GM13976 (cell line): ENCODE measurements at places on chromosomes 13 and 19.

DNA sequence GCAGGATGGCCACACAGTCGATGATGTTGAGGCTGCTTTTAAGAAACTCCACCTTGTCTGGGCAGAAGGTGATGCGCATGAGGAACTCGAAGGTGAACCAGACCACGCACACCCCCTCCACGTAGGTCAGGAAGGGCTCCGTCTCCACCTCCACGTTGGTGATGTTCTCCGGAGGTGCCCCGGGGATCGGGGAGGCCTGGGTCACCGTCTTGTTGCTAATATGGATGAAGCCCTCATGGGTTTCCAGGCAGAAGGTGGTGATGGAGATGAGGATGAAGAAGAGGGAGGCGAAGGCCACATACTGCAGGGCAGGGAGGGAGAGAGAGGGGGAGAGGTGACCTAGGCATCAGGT is 5.4 kb downstream of the KCNC3 start:
- no peak for DNase-seq

DNA sequence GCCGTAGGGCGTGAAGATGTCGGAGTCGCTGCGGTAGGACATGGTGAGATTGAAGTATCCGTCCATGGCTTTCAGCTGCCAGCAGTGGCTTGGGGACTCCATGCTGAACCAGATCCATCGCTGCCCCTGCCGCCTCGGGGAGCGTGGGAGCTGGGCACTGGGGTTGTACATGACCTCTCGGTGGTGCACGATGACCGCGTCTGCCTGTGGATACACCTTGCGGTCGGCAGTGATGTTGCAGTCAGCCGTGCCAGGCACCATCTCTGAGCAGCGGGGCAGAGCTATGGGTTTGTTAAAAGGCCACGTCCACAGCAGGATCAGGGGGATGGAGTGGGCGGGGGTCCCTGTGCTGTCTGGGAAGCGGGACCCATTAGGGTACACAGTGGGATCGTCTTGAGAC is 7.4 kb downstream of the FUT6 start:
- no peak for DNase-seq

DNA sequence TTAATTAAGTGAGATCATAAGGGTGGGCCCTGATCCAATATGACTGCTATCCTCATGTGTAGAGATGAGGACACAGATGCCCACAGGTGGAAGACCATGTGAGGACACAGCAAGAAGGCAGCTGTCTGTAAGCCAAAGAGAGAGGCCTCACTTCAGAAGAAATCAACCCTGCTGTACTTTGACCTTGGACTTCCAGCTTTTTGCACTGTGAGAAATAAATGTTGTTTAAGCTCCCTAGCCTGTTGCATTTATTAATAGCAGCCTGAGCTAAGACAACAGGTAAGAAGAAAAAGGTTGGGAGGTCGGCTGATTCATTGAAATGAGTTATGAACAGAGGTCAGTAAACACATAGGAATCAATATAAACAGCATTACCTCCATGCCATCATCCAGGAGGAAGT is 14.8 kb downstream of the PARP4 start:
- DNase-seq = no peak

DNA sequence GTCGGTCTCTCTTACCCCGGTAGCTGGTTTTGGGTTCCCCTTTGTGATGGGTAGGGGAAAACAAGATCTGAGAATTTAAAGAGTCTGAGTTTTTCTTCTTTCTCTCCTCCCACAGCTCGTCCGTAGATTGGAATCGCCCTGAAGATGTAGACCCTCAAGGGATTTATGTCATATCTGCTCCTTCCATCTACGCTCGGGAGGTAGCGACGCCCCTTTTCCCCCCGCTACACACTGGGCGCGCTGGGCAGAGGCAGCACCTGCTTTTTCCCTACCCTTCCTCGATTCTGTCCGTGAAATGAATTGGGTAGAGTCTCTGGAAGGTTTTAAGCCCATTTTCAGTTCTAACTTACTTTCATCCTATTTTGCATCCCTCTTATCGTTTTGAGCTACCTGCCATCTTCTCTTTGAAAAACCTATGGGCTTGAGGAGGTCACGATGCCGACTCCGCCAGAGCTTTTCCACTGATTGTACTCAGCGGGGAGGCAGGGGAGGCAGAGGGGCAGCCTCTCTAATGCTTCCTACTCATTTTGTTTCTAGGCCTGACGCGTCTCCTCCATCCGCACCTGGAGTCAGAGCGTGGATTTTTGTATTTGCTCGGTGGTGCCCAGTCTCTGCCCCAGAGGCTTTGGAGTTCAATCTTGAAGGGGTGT is 7.1 kb upstream of the SELENOV start:
- DNase-seq = no peak

GRCh38 chr19:51002542-51003311 is 1.3 kb upstream of the KLK8 start:
- peak; percentile 60 for DNase-seq

- peak; percentile 51 for DNase-seq
Observed at GRCh38 chr19:10961073-10961860, 437 bp downstream of the SMARCA4 start.

DNA sequence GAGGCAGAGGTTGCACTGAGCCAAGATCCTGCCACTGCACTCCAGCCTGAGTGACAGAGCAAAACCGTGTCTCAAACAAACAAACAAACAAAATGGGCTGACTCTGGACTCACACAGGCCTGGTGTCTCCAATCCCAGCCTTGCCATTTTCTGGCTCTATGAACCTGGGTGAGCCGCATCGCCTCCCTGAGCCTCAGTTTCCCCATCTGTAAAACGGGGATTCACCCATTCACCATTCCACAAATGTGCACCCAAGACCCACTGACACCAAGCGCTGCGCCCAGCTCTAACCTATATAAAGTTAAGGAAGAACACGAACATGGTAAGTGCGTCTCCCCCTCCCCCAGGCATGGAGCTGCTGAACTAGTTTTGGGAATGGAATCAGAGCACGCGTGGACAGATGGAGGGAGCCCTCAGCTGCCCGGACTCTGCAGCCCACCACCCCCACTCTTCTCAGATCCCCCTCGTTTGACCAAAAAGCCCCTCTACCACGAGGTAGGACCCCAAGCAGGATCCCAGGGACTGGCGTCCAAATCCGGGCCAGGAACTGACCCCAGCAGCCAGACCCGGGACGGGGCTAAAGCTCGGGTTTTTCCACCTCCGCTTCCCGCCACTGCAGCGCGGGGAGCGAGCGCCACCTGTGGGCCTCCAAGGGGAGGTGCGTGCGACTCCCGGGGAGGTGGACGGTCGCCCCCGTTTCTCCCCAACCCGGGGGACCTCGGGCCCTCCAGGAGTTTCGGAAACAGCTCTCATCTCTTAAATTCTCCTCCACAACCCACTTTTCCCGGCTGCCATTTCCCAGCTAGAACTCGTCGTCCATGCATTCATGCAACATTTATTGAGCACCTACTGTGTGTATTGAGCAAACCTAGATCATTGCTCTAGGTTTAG is 33.0 kb upstream of the ADGRE5 start:
- DNase-seq = peak; percentile 91

- DNase-seq = no peak
Observed at GRCh38 chr13:33119856-33120543, 103.8 kb downstream of the KL start.

- DNase-seq = no peak
Observed at GRCh38 chr19:38006361-38007045, 99.5 kb downstream of the SIPA1L3 start.

DNA sequence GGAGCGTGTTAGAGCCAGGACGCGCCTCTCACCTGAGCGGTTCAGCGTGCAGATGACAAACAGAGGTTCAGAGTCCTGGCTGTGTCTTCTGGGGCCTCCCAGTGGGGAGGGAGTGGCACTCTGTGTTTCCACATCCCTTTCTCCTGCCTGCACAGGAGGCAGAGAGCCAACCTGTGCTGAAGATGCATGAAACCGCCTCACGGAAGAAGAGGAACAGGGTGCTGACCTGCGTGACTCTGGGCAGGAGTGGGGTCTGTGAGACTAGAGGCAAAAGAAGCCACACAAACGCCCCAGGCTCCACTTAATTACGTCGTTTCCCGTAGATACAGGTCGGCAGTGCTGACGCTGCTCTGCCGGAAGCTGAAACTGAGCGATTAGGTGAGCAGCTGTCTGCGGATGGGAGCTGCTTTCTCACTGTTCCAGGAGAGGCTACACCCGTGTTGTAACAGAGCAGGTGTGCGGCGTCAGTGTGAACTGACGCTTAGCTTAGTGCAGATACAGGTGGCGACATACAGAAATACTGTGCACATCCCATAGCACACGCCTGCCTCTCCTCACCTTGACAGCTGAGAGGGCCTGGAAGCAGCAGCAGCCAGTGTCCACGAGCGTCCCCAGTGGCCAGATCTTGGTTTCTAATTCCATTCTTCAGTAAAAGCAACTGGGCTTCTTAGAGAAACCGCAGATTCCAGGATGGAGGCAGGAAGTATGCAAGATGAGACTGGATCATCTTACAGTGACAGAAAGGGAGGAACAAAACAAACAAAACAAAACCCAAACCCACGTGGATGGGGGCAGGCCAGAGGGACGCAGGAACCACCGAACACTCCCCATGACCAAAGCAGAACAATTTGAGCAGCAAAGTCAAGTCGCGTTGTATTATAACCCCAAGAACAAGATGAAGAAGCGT is 37.7 kb upstream of the MCF2L start:
- no peak for DNase-seq

- no peak for DNase-seq
Observed at GRCh38 chr13:85266771-85267170, 532.4 kb downstream of the SLITRK6 start.

DNA sequence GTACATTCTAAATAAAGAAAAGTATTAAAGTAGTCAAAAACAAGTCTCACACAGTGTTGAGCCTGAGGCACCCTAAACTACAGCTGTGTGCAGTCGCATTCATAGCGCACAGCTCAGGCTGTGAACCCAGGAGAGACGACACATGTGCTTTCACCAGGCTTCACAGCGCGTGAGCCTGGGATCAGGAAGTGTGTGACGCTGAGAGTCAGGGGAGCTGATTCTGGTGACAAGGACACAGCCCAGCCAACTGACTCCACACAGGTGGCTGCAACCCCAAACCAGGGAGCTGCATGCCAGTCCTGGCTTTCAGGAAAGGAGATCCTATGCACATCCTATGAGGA is 41.6 kb downstream of the COL4A1 start:
- DNase-seq = no peak

GRCh38 chr13:33520468-33520839 is 234.9 kb upstream of the STARD13 start:
- no peak for DNase-seq

- no peak for DNase-seq
Observed at GRCh38 chr19:52988506-52988905, 25.2 kb upstream of the ERVV-1 start.

GRCh38 chr13:51614350-51614786 is 30.1 kb downstream of the WDFY2 start:
- DNase-seq = peak; percentile 49

- no peak for DNase-seq
Observed at GRCh38 chr13:27808851-27809550, 16.7 kb downstream of the GSX1 start.

GRCh38 chr13:99176309-99177276 is 24.1 kb upstream of the UBAC2 start:
- peak; percentile 87 for DNase-seq

- DNase-seq = no peak
Observed at GRCh38 chr13:31862828-31863227, 123.5 kb downstream of the RXFP2 start.

GRCh38 chr13:113592571-113592970 is 8.0 kb downstream of the TFDP1 start:
- peak; percentile 15 for DNase-seq

- no peak for DNase-seq
Observed at GRCh38 chr19:15292847-15293582, 39.3 kb downstream of the BRD4 start.
